ENCODE measurements at places on chromosomes 13 and 19. TPM values are rescaled to one million over a fixed set of nuclear protein-coding genes. Genes with fewer than 3 reads are reported as not detected.

DNA sequence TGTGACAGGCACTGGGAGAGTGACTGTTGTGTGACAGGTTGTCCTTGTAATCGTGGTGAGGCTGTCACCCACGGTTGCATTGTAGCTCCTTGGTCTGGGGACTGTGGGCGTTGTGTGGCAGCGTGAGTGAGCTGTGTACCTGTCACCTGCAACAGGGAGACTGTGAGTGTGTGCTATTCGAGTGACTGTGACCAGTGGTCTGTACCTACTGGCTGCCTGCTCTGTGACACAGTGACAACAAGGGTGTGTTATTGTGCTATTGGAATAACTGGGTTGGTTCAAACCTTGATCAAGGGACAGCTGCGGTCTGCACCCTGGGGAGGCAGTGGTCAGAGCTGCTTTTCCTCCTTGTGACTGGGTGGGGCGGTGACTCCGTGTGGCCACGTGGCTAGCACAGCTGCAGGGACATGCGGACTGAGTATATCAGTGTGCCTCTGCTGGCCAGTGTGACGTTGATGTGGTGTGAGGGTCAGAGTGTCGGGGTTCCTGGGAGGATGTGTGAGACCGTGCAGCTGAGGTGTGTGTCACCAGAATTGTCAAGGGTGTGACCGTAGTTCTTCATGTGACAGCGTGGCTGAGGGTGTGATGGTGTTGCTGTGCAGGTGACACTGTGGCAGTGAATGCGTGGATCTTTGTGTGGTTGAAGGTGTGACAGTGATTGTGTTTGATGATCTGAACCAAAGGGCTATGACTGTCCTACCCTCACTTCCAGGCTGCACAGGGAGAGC lies 10.1 kb upstream of the NFIX start:
- DNase-seq: peak; percentile 27

GRCh38 chr19:45138303-45138751 lies 22.5 kb downstream of the NKPD1 start:
- no peak for DNase-seq

GRCh38 chr13:66623129-66623820 lies 606.9 kb downstream of the PCDH9 start:
- DNase-seq: no peak

GRCh38 chr19:40717325-40717879 lies 490 bp downstream of the ITPKC start:
- no peak for DNase-seq

DNA sequence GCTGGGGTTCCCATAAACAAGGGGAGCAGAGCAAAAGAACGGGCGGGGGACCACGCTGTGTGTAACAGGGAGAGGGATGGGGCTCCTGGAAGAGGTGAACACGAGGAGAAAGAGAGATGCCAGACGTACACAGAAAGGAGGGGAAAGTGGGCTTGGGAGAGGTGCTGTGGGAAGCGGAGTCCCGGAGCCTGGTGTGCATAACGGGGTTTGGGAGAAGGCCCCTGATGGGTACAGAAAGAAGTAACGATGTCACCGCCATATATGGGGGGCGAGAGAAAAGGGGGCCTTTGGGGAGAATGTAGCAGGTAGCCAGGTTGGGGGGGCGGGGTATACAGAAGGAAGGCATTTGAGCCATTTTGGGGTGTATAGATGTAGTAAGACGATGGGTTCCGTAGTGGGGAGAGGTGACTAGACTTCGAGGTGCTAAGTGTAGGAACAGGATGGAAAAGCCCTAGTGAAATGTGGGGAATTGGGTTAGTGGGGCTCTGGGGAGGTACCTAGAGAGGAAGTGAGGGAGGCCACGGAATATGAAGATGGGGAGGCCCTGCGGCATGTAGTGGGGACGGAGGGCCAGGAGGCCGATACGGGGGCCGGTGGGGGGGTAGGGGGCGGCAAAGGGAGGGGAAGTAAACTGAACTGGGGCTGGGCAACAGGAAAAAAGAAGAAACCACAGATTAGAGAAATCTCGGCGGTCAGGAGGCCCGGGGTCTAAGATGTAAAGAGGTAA lies 787 bp downstream of the ZNF580 start:
- DNase-seq: peak; percentile 38

DNA sequence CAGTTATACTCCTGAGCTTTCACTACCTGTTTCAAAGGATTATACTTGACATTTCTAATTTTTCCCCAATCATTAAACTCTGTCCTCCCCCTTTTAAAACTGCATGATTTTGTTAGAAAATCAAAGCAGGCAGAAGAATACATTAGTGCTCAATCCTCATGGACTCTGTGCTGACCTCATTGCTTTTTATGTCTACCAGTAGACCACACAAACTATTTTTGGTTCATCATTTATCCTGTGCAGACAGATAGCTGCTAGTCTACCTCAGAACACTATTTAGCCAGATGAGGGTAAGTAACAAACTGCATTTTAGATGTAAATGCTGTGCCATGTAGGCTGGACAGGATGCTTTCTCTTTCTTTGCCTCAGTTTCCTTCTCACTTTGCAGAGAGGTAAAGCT lies 235.9 kb downstream of the DCT start:
- no peak for DNase-seq

GRCh38 chr13:25335856-25336255 lies 34.4 kb downstream of the NUP58 start:
- no peak for DNase-seq

- no peak for DNase-seq
Observed at GRCh38 chr19:8457209-8457608, 12.4 kb downstream of the HNRNPM start.

DNA sequence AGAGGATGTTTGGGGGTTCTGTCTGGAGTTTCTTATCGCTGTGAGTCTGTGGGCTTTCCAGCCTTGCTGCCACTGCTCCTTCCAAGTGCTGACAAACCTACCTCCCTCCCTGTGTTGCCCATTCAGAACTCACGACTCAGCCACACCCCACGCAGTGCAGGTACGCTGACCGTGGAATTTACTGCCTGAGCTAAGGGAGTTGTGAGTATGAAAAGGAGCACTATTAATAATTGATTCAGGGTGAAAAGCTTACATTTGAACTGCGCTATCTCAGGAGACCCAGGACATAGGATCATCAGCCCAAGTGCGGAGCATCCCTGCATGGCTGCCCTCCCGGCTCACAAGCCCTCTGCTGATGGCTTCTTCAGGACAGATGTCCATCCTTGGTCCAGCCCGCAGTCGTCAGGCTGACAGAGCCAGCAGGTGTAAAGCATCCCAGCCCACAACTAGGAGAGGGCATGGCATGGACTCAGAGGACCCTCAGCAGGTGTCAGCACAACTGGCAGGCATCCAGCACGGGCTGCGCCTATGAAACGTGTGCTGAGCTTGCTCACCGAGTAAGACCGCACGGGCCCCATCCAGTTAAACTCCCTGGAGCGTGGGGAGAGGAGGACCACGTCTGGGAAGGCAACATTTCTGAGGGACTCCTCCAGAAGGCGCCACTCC lies 244.0 kb downstream of the COL4A1 start:
- no peak for DNase-seq

GRCh38 chr13:80400865-80401426 lies 60.0 kb upstream of the SPRY2 start:
- no peak for DNase-seq

DNA sequence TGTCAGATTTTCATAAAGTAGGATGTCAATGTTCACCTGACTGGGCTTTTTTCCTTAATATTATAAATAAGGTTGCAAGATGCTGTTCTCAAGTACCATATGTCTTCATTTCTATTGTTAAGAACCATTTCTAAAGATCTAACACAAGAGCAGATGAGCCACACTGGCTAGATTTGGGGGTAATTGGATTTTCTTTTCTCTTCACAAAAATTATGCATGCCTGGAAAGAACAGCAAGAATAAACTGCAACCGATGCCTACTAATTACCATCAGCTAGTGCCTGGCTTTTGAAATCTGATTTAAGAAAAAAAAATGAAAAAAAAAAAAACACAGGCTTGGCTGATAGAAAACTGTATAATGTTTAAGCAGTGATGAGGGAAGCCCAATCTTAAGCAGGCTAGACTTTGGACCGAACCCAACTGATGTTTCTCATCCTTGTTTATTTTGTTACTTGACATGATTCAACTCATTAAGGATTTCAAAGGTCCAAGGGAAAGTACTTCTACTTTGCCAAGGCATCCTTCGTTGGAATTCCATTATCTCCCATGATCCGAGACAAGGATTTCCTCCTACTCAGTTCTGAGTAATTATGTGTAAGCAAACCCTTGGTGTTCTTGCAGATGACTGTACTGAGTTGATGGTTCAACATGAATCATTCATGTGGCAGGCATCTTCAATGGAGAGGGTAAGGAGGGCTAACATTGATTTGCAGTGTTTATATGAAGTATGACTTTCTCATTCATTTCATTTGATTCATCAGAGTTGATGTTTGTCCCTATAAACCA lies 300.5 kb downstream of the SPRY2 start:
- no peak for DNase-seq

DNA sequence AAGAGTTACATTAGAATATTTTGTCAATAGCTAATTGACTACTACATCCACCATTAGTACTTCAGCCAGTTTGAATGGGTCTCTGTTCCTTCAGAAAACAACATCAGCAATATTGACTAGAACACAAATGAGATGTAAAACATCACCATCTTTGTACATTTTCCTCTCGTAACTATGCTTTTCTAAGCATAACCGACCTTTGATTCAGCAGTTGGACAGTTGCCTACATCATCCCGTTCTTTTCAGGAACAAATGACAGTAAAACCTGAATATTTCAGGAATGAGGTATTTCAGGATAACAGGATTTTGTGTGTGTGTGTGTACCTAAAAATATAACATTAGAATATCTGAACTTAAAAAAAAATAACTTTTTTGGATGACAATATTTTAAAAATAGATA lies 60.9 kb downstream of the STARD13 start:
- DNase-seq: no peak

- DNase-seq: no peak
Observed at GRCh38 chr19:17240062-17240752, 5.5 kb downstream of the NR2F6 start.

DNA sequence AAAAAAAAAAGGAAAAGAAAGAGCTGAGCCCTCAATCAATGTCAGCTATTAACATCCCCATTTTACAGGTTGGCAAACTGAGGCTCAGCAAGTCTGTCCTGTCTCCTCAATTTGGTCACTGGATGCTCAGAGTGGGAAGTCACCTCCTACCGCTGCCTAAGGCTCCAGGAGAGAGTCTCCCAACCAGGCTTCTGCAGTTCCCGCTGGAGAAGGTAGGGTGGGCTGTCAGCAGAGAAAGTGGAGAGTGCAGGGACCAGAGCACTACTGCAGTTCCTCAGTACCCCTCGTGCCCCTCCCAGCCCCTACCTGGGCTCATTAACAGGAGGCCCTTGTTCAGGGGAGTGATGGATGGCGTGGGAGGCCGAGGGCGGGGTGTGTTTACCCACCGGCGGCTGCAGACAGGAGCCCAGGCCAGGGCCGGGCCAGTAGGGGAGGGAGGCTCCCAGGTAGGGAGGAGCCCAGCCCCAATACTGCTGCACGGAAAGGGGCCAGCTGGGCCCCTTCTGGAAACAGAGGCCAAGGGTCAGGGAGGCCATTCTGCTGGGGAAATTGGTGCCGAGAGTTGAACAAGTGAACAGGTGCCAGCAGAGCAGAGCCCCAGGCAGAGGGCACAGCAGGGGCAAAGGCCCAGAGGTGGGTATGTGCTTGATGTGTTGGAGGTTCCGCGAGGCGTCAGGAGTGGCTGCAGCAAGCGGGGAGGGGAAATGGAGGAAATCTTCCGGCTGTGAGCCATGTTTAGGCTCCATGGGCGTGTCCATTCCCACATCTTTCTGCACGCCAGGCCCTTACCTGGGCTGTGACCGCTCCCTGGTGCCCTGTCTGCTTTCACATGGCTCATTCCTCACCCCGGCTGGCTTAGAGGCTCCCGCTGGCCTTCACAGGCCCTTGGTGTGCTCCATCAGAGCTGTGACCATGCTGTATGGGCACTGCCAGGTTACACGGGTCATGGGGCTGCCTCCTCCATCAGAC lies 7.6 kb upstream of the COMP start:
- DNase-seq: no peak

GRCh38 chr19:29371251-29372090 lies 154.3 kb upstream of the VSTM2B start:
- no peak for DNase-seq

ARID3A gene
- 30.6 TPM for total RNA-seq

TEX30 gene
- total RNA-seq: 42.6 TPM

LHB gene
- 0.48 TPM for total RNA-seq

KLF16 gene
- total RNA-seq: 23.3 TPM

C2CD4C gene
- total RNA-seq: 0.33 TPM

SULT2A1 gene
- total RNA-seq: not detected
